Omental fat pad (tissue), 4 donors: ENCODE measurements at places on chromosomes 16 and 17. TPM values are rescaled to one million over a fixed set of nuclear protein-coding genes. Genes with fewer than 3 reads are reported as not detected.

The EMC8 gene
- 31.2 TPM for total RNA-seq

The KRT40 gene
- not detected for total RNA-seq

The NPIPA5 gene
- total RNA-seq: 1.2 TPM

The CYB5D1 gene
- 9.6 TPM for total RNA-seq

The RCVRN gene
- 0.56 TPM for total RNA-seq

The HYDIN gene
- 4.3 TPM for total RNA-seq

The NLRP1 gene
- 88.3 TPM for total RNA-seq

The SLC43A2 gene
- total RNA-seq: 39.9 TPM

The DLG4 gene
- total RNA-seq: 8.7 TPM

The FBXO39 gene
- 1.1 TPM for total RNA-seq

The CLEC16A gene
- total RNA-seq: 29.9 TPM

The MFAP4 gene
- total RNA-seq: 96.4 TPM

The RNU2-1 gene
- not detected for total RNA-seq

The ALOXE3 gene
- total RNA-seq: not detected

The VAT1L gene
- 1.3 TPM for total RNA-seq

The KRT17 gene
- not detected for total RNA-seq
